Activated T-cell treated with anti-CD3 and anti-CD28 coated beads, Interleukin-2, amount 50 U/mL, for 24 hours (primary cell): ENCODE measurements at places on chromosomes 3 and 15.

GRCh38 chr15:57405133-57405532 is 28.8 kb downstream of the CGNL1 start:
- no peak for DNase-seq

DNA sequence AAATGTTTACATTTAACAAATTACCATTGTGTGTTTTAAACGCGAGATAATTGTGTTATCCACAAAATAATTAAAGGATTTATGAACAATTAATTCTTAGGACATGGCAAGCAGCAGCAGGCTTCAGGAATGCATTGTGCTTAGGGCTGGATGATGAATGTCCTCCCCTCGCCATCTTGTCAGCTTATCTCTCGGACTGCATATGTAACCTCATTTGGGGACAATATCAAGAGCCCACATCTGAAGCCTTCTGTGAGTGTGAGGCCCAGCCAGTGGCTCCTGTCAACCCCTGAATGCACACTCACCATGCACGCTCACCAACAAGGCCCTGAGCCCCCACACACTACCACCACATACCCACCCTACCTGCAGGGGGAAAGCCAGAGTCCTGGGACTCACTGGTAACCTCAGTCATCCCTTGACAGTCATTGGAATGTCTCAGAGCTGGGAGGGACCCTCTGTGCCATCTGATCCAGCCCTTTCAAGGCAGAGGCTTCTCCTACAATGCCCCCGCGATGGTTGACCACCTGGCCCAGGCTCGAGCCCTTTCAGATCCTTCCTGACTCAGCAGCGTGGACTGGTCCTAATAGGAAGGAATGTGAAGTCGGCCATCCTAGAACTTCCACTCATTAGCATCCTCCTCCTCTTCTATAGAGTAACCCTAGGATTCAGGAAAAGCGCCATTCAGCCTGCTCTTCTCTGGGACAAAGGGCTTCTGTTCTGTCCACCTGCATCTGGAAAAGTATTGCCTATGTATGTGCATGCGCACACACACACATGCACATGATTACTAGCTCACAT is 38.2 kb downstream of the MRPL46 start:
- DNase-seq: no peak

DNA sequence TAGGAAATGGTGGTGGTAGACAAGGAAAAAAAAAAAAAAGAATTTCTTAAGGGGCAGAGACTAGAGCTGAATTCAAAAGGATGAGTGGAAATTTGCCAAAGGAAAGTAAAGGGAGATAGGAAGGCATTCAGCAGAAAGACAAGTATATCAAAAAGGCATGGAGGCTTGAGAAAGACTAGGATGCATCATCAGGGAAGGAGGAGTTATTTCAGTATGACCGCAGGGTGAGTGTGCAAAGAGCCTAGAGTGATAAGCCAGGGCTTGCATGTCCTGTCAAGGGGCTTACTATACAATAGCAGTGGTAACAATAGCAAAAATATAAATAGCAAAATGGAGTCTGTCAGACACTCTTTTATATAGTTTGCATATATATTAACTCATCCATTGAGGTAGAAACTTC is 112.0 kb downstream of the FRMD4B start:
- DNase-seq: no peak

GRCh38 chr3:58084166-58084565 is 75.9 kb downstream of the FLNB start:
- no peak for DNase-seq

- no peak for DNase-seq
Observed at GRCh38 chr3:171038342-171038741, 11.8 kb upstream of the SLC2A2 start.

GRCh38 chr3:42702066-42702951 is at the start of gene HHATL:
TSS of gene HHATL (minus strand) at chr3:42702798. CDS start at chr3:42700826, 1,972 bp downstream.
- no peak for DNase-seq

- DNase-seq: no peak
Observed at GRCh38 chr15:45662375-45662774, 27.5 kb downstream of the SQOR start.

DNA sequence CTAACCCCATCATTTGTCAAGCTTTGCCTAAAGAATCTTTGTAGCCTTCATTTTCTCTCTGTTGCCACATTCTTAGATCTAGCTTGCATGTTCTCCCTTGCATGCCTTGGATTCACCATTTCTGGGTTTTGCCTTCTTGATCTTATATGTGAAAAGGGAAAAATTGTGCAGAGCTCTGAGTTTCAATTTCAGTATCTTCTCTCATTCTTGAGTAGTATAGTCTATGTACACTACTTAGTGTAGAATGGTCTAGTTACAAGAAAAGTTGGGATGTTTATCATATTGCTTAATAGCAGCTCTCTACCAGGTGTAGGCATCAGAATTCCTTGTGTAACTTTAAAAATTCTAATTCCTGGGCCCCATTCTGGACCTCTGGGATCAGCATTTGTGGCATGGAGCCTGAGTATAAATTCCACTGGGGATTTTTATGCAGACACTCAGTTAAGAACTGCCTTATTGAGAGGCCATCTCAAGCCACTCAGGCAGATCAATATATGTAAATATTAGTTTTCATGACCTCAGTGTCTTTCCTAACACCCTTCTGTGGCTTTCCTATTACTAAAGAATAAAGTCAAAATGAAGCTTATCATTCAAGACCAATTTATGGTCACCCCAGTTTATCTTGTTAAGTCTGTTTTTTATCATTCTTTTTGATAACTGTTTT is 23.4 kb downstream of the GTF2E1 start:
- no peak for DNase-seq

GRCh38 chr3:10682692-10683091 is 133.3 kb upstream of the SLC6A11 start:
- no peak for DNase-seq

DNA sequence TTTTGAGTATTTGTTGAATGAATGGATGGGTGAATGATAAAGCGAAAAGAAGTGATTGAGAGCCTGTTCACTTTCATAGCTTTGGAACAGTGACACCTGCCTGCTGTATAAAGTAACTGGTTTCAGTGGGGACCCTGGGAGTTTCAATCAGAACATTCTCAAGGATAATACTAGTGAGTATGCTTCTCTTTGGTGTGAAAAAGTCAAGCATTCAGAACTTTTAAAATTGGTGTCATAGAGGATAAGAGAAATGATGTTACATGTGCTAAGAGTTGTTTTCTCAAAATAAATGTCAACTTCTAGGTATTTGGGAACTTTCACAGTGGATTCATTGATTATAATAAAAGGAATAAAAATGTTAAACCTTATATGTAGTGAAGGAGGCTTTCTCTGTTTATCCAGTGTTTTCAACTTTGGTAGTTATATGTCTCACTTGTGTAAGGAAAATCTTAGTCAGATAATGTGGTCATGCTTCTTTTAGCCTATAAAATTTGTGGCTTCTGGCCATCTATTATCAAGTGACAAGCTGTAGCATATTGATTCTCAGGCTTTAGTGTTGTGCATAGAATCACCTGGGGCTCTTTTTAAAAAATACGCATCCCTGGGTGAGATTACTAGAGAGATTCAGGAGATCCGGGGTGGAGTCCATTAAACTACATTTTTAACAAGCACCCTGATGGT is 11.9 kb downstream of the LRCH3 start:
- DNase-seq: no peak

DNA sequence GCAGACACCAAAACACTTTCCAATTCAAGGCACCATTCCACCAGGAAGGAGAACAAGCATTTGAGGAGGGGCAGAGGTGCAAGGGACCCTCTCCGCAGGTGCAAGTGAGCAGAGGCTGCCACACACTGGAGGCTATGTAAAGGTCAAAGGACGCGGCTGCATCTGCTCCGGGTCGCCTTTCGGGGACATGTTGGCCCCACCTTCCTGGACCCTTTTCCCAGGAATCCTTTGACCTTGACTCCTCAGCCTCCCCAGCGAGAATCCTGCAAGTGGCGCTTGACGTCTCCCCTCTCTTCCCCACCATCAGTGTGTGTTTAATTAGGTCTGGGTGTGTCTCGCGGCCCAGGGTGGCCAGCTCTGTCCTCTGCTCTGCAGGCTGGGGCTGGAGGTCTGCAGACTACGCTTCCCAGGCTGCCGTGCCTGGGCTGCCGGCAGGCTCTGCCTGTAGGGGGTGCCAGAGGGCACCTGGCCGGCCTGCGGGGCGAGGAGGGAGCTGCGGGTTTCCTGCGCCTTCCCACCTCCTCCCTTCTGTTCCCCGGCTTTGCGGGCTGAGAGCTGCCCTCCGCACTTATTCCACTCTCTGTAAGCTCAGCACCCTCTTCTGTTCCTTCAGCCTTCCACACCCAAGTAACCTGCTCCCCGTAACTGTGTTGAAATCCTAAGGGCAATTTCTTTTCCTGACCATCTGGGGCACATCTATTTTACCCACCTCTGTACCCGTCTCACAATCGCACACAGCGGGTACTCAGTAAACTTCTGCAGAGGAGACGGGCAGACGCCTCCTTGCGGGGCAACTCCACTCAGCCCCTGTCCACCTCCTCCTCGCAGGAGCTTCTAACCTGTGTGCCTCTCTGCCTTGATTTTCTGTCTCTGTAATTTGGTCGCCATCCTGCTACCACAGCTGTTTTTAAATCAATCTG is 129.8 kb downstream of the NSMCE3 start:
- DNase-seq: peak; percentile 77
